Activated CD4-positive, alpha-beta T cell treated with anti-CD3 and anti-CD28 coated beads, Interleukin-2, amount 50 U/mL, for 1 hour (primary cell): ENCODE measurements at places on chromosomes 2 and 18.
A peak's percentile ranks its signal among the peaks of the same experiment; 100 is the strongest.

GRCh38 chr2:63003351-63003750, 47.3 kb upstream of the OTX1 start:
- no peak for DNase-seq

- no peak for DNase-seq
Observed at GRCh38 chr2:176710657-176711186, 441.5 kb downstream of the MTX2 start.

- DNase-seq: peak; percentile 23
Observed at GRCh38 chr2:113136828-113137775, 9.7 kb downstream of the IL1RN start.

GRCh38 chr18:8623549-8624106, 14.4 kb downstream of the RAB12 start:
- DNase-seq: no peak

DNA sequence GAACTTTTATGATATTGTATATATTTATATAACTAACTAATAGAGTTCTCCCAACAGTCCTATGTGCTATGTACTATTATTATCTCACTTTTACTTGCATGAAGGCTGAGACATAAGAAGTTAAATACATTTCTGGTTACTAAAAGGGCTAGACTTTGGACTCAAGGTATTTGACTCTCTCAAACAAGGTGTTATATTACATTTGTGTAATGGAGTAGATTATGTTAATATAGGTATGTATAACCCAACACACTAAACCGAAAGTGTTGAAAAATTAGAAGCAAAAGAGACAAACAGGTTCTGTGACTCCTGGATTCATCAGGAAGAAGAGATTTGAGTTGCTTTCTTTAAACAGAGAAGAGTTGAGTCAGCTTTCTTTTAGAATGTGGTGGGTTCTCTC, 733.6 kb upstream of the ZEB2 start:
- DNase-seq: no peak

GRCh38 chr18:5197032-5197434, at the start of gene AKAIN1:
Gene AKAIN1 (minus strand): TSS chr18:5197257. CDS start chr18:5197053, 204 bp downstream.
- peak; percentile 5 for DNase-seq

- no peak for DNase-seq
Observed at GRCh38 chr2:239765076-239765845, 259.9 kb downstream of the NDUFA10 start.

- no peak for DNase-seq
Observed at GRCh38 chr2:46147626-46148368, 149.4 kb upstream of the EPAS1 start.

DNA sequence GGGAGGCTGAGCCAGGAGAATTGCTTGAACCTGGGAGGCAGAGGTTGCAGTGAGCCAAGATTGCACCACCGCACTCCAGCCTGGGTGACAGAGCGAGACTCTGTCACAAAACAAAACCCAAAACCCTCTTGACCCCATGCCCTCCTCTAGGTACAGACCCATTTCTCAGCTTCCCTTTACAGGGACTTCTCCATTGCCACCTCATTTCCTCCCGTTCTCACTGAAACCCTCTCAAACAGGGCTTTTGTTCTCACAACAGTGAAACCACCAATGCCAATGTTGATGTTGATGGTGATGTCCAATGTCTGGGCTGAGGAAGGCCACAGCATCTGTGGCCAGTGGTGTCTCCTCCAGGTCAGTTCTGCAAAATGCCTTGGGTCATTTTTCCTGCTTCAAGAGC, 69.0 kb upstream of the ZCCHC2 start:
- no peak for DNase-seq

- DNase-seq: no peak
Observed at GRCh38 chr2:212882626-212883025, 268.8 kb downstream of the IKZF2 start.

- no peak for DNase-seq
Observed at GRCh38 chr2:160878618-160879017, 281.6 kb upstream of the TANK start.

- DNase-seq: no peak
Observed at GRCh38 chr2:143029141-143029540, 100.1 kb upstream of the ARHGAP15 start.

GRCh38 chr18:21914739-21915319, 174.2 kb downstream of the MIB1 start:
- DNase-seq: no peak

DNA sequence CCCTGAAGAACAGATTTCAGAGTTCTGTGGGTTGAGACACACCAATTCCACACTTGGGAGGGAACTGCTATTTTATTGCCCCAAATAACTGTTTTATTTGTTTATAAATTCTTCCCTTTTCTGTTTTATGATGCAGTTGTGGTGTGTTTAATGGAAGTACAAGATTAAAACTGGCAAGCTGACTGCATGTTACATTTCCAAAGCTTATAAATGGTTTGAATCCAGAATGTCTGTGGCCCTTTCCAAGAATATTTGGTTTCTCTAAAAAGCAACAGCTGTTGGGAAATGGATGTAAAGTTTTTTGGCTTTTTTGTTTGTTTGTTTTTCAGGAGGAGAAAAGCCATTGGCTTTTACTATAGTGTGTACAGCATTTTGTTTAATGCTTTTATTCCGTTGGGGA, 234.5 kb downstream of the MTX2 start:
- DNase-seq: no peak

GRCh38 chr2:66498289-66498975, 63.5 kb downstream of the MEIS1 start:
- no peak for DNase-seq

DNA sequence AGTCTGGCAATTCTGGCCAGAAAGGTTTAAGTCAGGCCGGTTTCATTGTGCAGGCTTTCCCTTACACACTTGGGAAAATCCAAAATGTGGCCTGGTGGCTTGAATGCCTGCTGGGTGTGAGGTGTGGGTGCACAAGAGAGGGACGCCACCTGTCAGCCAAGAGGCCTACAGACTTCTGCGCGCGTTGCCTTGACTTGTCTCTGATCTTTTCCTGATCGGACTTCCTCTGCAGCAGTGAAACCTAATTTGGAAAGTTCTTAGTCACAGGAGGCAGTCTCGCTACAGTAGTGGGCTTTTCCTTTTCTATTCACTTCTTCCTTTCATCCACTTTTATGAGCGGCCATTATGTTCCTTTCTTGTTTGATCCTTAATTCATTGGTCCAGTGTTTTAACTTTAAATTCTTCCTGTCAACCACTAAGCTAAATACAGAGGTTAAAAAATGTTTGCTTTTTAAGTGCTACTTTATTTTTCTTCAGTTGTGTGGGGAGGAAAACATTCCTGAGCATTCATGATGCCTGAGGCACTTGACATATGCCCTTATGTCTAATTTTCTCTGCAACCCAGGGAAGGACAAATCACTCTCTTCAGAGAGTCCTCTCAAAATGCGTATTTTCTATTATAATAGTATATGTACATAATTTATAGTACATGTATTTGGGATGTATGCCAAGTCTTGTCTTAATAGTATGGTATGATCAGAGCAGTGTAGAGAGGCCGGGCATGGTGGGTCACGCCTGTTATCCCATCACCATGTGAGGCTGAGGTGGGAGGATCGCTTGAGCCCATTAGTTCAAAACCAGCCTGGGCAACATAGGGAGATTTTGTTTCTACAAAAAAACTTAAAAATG, 128.9 kb downstream of the WDSUB1 start:
- no peak for DNase-seq

GRCh38 chr2:29763371-29763770, 158.0 kb downstream of the ALK start:
- DNase-seq: no peak

DNA sequence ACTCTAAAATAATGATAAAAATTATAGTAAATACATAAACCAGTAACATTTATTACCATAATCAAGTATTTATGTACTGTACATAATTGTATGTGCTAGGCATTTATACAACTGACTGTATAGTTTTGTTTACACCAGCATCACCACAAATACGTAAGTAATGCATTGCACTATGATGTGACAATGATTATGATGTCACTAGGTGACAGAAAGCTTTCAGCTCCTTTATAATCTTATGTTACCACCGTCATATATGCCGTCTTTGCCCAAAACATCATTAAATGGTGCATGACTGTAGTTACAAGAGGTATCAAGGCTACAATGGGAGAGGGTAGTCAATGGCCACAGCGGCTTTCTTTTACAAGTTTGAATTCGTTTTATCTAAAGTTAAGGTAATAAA, 60.1 kb downstream of the ICOS start:
- no peak for DNase-seq

- DNase-seq: no peak
Observed at GRCh38 chr2:85678377-85678776, 10.4 kb upstream of the SFTPB start.

GRCh38 chr18:11305507-11305906, 156.1 kb upstream of the PIEZO2 start:
- DNase-seq: no peak

GRCh38 chr2:86068136-86068588, 37.5 kb downstream of the POLR1A start:
- DNase-seq: peak; percentile 20

GRCh38 chr2:79972661-79973060, 331.9 kb downstream of the LRRTM1 start:
- no peak for DNase-seq

DNA sequence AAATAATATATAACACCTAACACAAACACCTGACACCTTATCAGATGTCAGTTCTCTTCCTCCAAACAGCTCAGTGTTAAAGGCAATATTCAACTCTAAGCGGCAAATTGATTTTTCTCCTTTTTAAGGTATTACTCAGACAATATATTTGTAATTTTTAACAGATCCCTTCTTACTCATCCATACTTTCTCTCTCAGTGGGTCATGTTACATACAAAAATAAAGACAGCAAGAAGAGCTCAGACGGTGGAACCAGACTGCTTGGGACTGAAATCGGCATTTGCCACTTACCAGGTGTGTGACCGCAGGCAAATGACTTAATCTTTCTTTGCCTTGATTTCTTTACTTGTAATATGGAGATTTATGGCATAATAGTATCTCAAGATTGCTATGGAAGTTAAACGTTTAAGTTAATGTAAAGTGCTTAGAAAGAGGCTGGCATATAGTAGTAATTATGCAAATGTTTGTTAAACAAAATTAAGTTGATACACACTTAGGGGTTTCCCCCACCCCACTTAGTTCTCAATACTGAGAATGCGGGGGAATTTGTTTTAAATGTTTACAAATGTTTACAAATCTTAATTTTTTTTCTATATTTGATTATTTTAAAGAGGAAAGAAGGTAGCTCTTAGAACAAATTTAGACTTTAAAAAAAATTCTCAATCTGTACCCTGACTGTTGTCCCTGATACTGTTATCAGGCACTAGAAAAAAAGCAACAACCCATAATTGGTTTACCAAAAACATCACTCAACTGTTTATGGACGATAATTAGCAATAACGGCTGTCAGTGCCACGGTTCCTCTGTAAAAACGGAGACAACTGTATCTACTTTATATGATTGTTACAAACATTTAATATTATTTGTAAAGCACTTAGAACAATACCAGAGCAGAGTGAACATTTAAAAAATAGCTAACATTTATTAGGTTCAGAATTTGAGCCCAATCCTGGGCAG, 25.6 kb downstream of the MAP3K2 start:
- DNase-seq: no peak

DNA sequence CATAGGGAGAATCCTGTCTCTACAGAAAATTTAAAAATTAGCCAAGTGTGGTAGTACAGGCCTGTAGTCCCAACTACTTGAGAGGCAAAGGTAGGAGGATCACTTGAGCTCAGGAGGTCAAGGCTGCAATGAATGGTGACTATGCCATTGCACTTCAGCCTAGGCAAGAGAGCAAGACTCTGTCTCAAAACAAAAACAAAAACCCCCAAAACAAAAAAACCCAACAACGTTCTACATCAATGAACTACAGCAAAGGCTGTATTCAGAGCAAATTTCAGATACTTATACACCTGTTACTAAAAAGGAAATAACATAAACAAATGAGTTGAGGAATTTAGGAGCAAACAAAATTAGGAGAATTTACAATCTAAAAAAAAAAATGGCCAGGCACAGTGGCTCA, 22.6 kb downstream of the YES1 start:
- no peak for DNase-seq

- no peak for DNase-seq
Observed at GRCh38 chr2:117703858-117704257, 110.6 kb upstream of the DDX18 start.

- no peak for DNase-seq
Observed at GRCh38 chr2:225456619-225457260, 57.2 kb downstream of the NYAP2 start.

GRCh38 chr18:48161911-48162698, 231.6 kb upstream of the SMAD2 start:
- DNase-seq: no peak

- DNase-seq: peak; percentile 25
Observed at GRCh38 chr2:230824406-230824978, 40.2 kb upstream of the ITM2C start.

DNA sequence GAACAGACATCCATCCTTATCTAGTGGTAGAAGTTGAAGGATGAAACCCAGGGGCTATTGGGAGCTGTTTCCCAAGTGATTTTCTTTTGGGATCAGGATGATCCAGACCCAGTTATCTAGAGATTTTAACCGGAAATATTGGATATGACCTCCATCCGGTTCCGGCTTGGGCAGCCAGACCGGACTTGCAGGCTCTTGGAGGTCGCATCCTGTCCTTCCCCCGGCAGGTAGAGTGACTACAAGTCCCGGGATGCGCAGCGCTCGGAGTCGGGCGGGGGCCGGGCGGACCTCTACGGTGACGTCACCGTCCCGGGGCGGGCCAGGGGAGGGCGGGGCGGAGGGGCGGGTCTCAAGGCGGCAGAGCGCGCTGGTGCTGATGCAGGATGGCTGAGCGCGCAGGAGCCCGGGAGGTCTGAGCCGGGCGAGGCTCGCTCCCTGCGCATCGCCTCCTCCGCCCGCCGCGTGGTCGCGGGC, at the start of gene KIF5C:
TSS of gene KIF5C (plus strand) at position 360 of the 474 bp plus-strand sequence. CDS start 391 bp downstream, outside the sequence.
- DNase-seq: peak; percentile 87

GRCh38 chr2:217945530-217945929, 57.3 kb downstream of the TNS1 start:
- DNase-seq: no peak

GRCh38 chr18:76803814-76804213, 18.5 kb upstream of the ZNF236 start:
- DNase-seq: peak; percentile 69

GRCh38 chr2:234792621-234793022, 159.2 kb upstream of the SH3BP4 start:
- DNase-seq: no peak

GRCh38 chr2:236464140-236464539, 105.5 kb upstream of the ACKR3 start:
- DNase-seq: no peak

DNA sequence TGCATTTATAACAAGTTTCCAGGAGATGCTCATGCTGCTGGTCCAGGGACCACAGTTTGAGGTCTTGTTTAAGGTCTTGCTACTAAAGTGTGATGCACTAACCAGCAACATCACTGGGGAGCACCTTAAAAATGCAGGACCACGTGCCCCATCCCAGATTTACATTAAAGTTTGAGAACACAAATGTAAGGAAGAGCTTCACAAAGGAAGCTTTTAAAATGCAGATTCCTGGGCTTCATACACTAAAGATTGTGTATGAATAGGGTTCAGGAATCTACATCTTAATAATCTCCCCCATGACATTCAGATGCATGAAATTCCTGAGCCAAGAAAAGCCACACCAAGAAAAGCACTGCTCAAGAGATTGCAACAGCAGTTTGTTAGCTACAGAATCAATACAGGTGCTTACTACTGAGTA, 235.3 kb upstream of the TANK start:
- DNase-seq: no peak
